Cardiac ventricle fibroblast (primary cell): ENCODE measurements at places on chromosomes 13 and 19. TPM values are rescaled to one million over a fixed set of nuclear protein-coding genes. Genes with fewer than 3 reads are reported as not detected.

Gene ZNF534
- total RNA-seq = 0.06 TPM in 1 of 2 replicates, not detected in the other

Gene ZNF844
- 5.4 and 5.5 TPM in 2 replicates for total RNA-seq

Gene ZNF829
- total RNA-seq = 3.1 and 5.6 TPM in 2 replicates

Gene ZNF530
- total RNA-seq = 1.5 and 1.7 TPM in 2 replicates

Gene SLC6A16
- total RNA-seq = 0.19 TPM in 1 of 2 replicates, not detected in the other

Gene LILRB1
- total RNA-seq = not detected in 2 replicates

Gene SCN1B
- total RNA-seq = 13.7 and 15.2 TPM in 2 replicates

Gene DMPK
- 14.4 and 14.8 TPM in 2 replicates for total RNA-seq

Gene CCDC70
- total RNA-seq = not detected in 2 replicates

Gene NTN5
- not detected in 2 replicates for total RNA-seq

Gene MYPOP
- 3.7 and 4.0 TPM in 2 replicates for total RNA-seq

Gene VWA8
- total RNA-seq = 7.9 and 10.0 TPM in 2 replicates

Gene CCNA1
- total RNA-seq = 0.37 and 1.0 TPM in 2 replicates

Gene UPF1
- 76.3 and 109 TPM in 2 replicates for total RNA-seq

Gene FPR3
- 0.44 TPM in 1 of 2 replicates, not detected in the other for total RNA-seq

Gene SCGB2B2
- 0.19 and 0.49 TPM in 2 replicates for total RNA-seq

Gene GNA15
- total RNA-seq = not detected in 2 replicates

Gene ZSCAN5A
- 2.8 and 3.5 TPM in 2 replicates for total RNA-seq

Gene ZNF723
- not detected in 2 replicates for total RNA-seq

Gene PINLYP
- 1.4 and 1.9 TPM in 2 replicates for total RNA-seq

Gene TUBA3C
- total RNA-seq = not detected in 2 replicates

Gene EDNRB
- total RNA-seq = 41.6 and 43.8 TPM in 2 replicates

Gene BRCA2
- 0.50 and 1.8 TPM in 2 replicates for total RNA-seq

Gene PEAK3
- total RNA-seq = not detected in 2 replicates

Gene FFAR2
- not detected in 2 replicates for total RNA-seq

Gene SYNGR4
- not detected in 2 replicates for total RNA-seq

Gene RYR1
- under 0.01 TPM in 1 of 2 replicates, not detected in the other for total RNA-seq

Gene NECTIN2
- 63.9 and 70.1 TPM in 2 replicates for total RNA-seq

Gene CFAP97D2
- total RNA-seq = not detected in 2 replicates

Gene SIGLEC12
- total RNA-seq = not detected in 2 replicates

Gene TNNI3
- total RNA-seq = not detected in 2 replicates

Gene SHFL
- 24.1 and 33.3 TPM in 2 replicates for total RNA-seq

Gene SULT2A1
- total RNA-seq = not detected in 2 replicates

Gene ZGLP1
- total RNA-seq = 0.25 and 3.2 TPM in 2 replicates

Gene IL4I1
- 0.20 TPM in 1 of 2 replicates, not detected in the other for total RNA-seq

Gene SIGLEC14
- total RNA-seq = not detected in 2 replicates

Gene MAP4K1
- not detected in 2 replicates for total RNA-seq

Gene CRX
- not detected in 2 replicates for total RNA-seq

Gene GRK1
- total RNA-seq = not detected in 2 replicates

Gene RB1
- 15.8 and 21.5 TPM in 2 replicates for total RNA-seq

Gene FREM2
- total RNA-seq = not detected in 2 replicates

Gene LSR
- 1.2 and 1.4 TPM in 2 replicates for total RNA-seq

Gene SPINT2
- not detected in 2 replicates for total RNA-seq

Gene CGB5
- total RNA-seq = not detected in 2 replicates

Gene PEG3
- 2.6 and 2.8 TPM in 2 replicates for total RNA-seq
